Activated T-helper 1 cell treated with anti-CD3 and anti-CD28 coated beads, Interleukin-2, amount 50 U/mL, for 16 hours (primary cell): ENCODE measurements at places on chromosomes 11 and 22.

- no peak for DNase-seq
These were observed 19.4 kb upstream of the IL17RA start for GRCh38 chr22:17065433-17065832.

- no peak for DNase-seq
These were observed 31.2 kb downstream of the CCDC83 start for GRCh38 chr11:85886089-85887056.

GRCh38 chr11:100689141-100689540 lies 2.1 kb downstream of the ARHGAP42 start:
- DNase-seq = no peak

GRCh38 chr22:30041881-30042280 lies 38.4 kb upstream of the HORMAD2 start:
- no peak for DNase-seq

DNA sequence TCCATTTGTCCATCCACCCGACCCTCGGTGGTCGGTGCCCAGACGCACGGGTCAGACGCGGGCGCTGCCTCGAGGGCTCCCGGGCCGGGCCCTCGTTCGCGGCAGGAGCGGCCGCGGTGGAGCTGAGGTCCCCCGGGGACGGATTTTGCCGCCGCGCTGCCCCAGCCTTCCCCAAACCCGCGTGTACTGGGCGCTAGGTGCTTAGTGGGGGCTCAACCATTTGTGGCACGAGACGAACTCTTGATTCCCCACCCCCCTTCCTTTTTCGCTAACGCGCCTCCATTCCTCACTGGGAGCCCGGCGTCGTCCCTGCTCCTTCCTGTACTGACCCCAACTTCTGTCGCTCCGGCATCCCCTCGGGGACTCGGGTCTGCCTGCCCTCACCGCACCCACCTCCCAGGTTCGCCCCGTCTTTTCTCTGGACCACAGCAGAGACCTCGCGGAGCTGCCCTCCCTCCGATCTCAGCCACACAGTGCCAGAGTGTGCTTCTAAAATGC lies 789 bp upstream of the CBX7 start:
- DNase-seq = no peak

DNA sequence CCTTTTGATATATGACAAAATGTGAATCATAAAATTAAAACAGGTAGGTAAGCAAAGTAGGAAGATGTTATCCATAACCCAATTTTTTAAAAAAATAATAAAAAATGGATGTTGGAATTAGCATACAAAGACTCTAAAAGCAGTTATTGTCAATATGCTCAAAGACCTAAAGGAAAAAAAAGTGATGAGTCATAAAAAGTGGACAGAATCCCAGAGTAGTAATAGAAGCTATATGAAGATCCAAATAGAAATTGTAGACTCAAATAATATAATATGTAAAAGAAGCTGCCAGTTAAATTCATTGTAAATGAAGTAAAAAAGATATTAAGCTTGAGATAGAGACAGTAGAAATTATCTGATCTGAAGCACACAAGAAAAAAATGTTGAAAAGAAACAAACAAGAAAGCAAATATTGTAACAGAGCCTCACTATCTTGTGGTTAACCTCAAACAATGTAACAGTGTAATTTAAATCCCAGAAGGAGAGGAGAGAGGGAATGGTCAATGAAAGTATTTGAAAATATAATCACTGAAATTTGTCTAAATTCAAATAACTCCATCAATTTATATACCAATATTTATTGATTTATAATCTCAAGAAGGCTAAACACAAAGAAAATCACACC lies 773.4 kb upstream of the RAG2 start:
- DNase-seq = no peak

- DNase-seq = no peak
These were observed 10.1 kb downstream of the MUC2 start for GRCh38 chr11:1084561-1085439.

DNA sequence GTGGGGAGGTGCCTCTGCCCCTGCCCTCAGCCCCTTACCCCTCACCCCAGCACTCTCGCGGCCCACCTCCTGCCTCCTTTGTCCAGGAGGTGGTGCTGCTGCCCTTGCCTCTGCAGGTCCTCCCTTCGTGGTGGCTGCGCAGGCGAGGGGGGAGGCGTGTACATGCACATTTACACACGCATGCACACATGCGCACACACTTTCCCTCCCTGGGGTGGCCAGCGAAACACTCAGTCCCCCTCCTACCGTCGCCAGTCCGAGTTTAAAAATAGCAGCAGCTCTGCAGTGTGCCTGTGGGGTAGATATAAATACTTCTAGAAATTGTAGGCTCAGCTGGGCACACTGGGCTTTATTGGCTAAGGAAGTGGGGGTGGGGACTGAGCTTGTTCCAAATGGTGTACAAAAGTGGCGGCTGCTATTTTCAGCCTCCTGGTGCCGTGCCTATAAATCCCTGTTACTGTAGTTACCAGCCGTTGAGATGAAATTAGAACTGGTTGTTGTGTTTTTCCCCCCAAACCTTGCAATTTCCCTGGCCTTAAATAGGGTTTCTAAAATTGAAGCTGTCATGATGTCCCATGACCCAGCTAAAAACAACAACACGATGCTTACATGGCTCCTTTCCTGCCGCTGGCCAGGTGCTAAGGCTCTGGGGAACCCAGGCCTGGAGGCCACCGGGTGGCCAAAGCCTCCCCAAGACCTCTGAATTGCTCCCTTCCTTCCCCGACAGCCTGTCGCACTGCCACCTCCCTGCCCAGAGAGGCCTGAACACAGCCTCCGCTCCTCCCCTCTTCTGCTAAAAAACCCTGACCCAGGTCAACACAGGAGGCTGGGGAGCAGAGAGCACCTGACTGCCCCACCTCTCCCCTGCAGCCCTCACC lies 12.4 kb downstream of the PICK1 start:
- DNase-seq = no peak

DNA sequence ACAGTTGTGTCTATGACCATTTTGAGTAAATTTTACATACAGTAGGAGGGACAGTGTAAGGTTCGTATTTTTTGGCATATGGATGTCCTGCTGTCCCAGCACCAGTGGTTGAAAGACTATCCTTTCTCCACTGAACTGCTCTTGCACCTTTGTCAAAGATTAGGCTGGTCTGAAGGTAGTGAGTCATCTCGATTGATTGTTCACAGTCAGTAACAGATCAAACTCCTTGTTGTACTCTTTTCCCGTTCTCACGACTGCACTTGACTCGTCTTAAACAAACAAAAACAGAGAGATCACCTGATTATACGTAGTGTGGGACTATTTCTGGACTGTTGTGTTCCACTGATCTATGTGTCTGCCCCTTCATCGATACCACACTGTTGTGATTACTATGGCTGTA lies 77.1 kb downstream of the DGCR2 start:
- DNase-seq = no peak

GRCh38 chr11:17642980-17643379 lies 76.4 kb upstream of the MYOD1 start:
- DNase-seq = no peak

DNA sequence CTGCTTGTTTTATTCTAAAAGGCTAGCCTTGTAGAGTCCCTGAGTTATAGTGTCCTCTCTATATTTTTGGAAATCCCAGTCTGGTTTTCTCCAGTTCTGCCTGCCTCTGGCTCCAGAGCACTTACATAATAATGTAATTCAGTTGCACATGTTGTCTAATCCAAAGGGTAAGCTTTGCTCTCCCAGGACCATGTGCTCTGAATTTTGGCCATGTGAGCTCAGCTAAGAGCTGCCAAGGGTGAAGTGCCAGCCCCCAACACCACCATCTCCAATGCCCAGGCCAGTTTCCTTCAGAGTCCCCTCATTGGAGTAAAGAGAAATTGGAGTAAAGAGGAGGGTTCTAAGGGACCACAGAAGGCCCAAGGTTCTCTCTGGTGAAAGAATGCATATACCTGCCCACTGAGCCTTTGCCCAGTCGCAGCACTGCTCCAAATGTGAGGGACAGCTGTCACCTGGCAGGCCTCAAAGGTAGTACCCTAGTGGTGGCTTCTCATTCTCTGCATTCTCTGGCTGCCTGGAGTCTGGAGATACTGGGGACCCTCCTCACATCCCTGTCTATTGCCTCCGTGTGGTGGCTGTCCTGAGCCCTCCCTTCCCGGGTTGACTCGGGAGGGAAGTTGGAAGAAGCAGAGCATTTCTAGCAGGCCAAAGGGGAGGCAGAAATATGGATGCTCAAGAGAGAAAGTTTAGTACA lies 4.9 kb downstream of the CRY2 start:
- DNase-seq = no peak

- DNase-seq = no peak
These were observed 9.0 kb downstream of the FAM118A start for GRCh38 chr22:45318558-45319323.
